ENCODE measurements at places on chromosomes 4 and X.

DNA sequence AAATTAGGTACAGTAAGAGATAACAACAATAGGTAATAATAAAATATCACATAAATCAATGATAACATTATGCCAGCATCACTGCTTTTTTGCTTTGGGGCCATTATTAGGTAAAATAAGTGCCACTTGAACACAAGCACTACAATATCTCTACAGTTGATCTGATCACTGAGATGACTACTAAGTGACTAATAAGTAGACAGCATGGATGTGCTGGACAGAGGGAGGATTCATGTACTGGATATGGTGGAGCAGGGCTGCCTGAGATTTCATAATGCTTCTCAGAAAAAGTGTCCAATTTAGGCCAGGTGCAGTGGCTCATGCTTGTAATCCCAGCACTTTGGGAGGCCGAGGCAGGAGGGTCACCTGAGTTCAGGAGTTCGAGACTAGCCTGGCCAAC lies 137.8 kb upstream of the IL1RAPL2 start:
- no peak for DNase-seq

GRCh38 chrX:56025872-56026571 lies 206.1 kb upstream of the KLF8 start:
- no peak for DNase-seq

GRCh38 chr4:47651231-47651630 lies 166.2 kb downstream of the ATP10D start:
- DNase-seq, result no peak

- DNase-seq, result no peak
Observed at GRCh38 chr4:105092356-105092755, 54.3 kb upstream of the TET2 start.

- peak; percentile 54 for DNase-seq
Observed at GRCh38 chrX:46642145-46642544, 68.6 kb downstream of the CHST7 start.
